ENCODE measurements at places on chromosomes 16 and 17. TPM values are rescaled to one million over a fixed set of nuclear protein-coding genes. Genes with fewer than 3 reads are reported as not detected.

- DNase-seq: no peak
Measured at GRCh38 chr16:23071196-23072083, 77.8 kb downstream of the USP31 start.

- DNase-seq: no peak
Measured at GRCh38 chr17:81455387-81455786, 57.2 kb downstream of the ACTG1 start.

GDPD3 gene
- 5.3 TPM for total RNA-seq

GRCh38 chr16:17566075-17566474, 95.3 kb upstream of the XYLT1 start:
- DNase-seq: no peak

DNA sequence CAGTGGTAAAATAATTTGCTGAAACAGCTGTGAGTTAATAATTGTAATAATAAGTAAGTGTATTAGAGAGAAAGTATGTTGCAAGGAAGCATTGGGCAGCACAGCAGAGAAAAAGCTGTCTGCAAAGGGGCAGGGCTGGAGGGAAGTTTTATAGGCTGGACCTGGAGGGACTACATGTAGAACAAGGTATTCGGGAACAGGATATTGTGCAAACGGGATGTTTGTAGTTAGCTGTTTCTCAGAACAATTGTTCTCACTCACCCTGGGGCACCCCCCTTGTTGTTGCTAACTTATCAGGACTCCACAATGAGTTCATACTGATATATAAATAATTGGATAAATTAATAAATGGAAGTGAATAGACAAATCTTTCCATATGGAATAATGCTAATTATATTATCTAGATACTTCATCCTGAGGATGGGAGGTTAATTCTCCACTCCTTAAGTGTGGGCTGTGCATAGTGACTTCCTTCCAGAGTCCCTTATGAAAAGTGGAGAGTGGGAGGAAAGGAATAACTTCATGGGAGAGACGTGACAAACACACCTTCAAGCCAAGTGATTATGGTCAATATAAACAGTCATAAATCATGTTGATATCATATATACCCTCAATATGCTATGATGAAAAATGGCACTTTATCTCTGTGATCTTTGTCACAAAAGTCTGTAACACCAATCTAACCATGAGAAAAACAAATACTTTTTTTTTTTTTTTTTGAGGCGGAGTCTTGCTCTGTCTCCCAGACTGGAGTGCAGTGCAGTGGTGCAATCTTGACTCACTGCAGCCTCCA, 85.4 kb downstream of the PPM1E start:
- DNase-seq: no peak

- no peak for DNase-seq
Measured at GRCh38 chr16:11676799-11677198, 8.5 kb downstream of the SNN start.

DNA sequence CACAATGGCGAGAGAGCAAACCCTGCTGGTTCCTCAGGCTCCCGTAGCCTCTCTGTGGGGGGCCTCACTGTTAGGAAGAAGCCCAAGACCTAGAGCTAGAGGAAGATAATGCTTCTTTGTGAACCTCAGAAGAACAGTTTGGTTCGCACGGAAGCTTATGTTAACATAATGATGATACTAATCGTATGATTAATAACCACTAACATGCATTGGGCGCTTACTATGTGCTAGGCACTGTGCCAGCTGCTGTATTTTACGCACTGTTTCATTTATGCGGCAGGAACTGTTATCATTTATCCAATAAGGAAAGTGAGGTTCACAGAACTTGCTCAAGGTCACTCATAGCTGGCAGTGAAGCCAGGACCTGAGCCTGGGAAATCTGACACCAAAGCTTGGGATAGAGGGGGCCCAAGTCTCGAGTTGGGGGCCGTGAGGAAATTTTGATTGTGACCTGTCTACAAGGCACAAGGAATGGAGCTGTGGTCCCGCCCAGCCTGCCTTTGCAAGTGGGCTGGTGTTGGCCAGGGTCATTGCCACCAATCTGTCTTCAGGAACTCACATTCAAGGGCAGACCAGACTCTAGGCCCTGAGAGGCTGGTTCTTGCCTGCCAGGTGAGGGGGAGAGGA, 6.8 kb downstream of the PRCD start:
- no peak for DNase-seq

SCARF1 gene
- total RNA-seq: 0.94 TPM

All from CD8-positive, alpha-beta memory T cell (primary cell).